ENCODE measurements at places on chromosomes 2 and 18. TPM values are rescaled to one million over a fixed set of nuclear protein-coding genes. Genes with fewer than 3 reads are reported as not detected.

Gene MFSD2B
- 0.10 TPM for polyA plus RNA-seq

Gene IL1RN
- not detected for polyA plus RNA-seq

DNA sequence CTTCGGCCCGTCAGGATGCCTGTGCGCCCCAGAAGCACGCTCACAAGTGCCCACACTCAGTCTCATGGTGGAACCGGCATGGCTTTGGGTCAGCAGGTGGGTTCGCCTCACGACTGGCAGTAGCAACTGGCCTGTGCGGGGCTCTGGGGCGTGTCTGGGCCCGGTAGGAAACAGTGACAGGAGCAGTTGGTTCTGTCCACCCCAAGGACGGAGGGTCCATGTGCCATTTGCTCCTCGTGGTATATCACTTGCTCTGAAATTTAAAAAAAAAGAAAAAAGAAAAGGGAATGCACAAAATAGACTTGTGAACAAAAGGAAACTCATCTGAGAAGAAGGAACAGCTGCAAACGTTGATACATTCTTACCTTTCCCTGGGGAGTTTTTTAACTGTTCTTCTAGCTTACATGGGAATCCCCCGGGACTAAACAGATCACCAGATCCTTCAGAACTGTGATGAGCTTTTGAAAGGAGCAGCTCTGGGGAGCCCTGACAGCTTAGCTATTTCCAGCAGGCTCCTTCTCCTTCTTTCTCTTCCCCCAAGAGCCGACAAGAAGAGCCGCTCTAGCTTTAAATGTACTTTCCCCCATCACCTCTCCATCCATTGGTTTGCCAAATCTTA lies 42.8 kb downstream of the TRAPPC12 start:
- no peak for DNase-seq

DNA sequence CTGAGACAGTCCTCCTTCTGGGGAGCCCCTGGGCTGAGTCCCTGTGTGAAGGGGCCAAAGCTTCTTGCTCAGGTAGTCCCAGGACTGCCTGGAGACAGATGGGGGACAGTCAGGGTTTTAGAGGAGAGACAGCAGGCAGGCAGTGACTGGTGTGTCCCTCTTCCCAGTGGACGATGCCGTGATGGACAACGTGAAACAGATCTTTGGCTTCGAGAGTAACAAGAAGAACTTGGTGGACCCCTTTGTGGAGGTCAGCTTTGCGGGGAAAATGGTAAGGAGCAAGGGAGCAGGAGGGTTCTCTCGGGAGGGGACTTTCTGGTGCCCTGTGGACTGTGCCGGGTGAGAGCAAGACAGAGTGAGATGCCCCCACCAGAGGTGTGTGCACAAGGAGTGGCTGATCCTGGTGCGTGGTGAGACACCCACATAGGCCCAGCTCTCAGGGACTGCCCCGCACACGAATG lies 74.8 kb downstream of the DYSF start:
- no peak for DNase-seq

- no peak for DNase-seq
These were observed 37.9 kb upstream of the GPC1 start for GRCh38 chr2:240397542-240397916.

Measured in BJ (cell line).